ENCODE measurements at places on chromosomes 12 and 14.
A peak's percentile ranks its signal among the peaks of the same experiment; 100 is the strongest.

GRCh38 chr12:49793620-49794019 is 34.6 kb downstream of the NCKAP5L start:
- DNase-seq = no peak

- no peak for DNase-seq
These were observed 878 bp upstream of the R3HDM2 start for GRCh38 chr12:57431654-57432188.

DNA sequence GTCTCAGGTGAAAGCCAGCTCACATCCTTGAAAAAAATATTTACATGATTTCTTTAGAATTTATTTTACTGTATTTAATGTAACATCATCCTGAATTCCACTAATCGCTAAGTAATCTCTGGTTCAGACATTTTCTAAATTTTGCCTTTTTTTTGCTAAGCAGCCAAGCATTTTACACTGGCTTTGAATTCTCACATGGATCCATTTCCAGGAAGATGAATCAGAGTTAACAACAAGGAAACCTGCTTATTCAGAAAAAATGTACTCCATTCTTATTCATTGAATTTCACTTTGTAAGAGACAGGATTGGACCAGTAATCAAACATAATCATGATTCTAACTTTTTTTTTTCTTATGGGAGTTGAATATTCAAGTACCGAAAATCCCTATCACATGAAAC is 1785.1 kb upstream of the FLRT2 start:
- no peak for DNase-seq

GRCh38 chr14:99274346-99275221 is 2.6 kb upstream of the BCL11B start:
- peak; percentile 52 for DNase-seq

DNA sequence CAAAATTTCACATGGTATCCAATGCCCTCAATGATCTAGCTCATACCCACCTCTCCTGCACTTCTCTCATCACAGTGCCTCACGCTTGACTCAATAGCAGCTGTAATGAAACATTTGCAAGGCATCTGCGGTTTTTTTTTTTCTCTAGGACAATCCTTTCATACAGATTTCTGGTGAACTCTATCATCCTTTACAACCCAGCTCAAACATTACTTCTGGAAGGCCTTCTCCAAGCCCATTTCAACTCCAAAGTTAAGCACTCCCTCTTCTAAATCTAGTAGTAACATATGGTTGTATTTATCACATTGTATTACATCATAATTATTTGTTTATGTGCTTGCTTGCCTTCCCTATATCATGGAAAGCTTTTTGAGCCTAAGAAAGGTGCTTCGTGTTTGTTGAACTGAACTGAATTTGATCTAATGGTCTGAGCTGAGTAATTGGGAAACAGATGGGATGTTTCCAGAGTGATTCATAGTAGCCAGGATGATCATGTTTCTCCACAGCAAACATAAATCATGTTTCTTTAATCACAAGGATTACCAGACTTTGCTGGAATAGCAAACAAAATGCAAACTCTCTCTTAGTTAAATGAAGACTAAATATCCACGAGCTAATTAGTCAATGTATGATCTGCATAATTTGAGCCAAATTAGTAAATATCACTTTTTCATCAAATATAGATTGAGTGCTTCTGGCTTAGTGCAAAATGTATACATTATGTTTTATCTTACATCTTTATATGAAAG is 14.3 kb downstream of the CFL2 start:
- DNase-seq = no peak

GRCh38 chr14:89848165-89848564 is 106.4 kb downstream of the EFCAB11 start:
- no peak for DNase-seq

GRCh38 chr12:67472539-67472938 is 176.0 kb upstream of the DYRK2 start:
- no peak for DNase-seq

DNA sequence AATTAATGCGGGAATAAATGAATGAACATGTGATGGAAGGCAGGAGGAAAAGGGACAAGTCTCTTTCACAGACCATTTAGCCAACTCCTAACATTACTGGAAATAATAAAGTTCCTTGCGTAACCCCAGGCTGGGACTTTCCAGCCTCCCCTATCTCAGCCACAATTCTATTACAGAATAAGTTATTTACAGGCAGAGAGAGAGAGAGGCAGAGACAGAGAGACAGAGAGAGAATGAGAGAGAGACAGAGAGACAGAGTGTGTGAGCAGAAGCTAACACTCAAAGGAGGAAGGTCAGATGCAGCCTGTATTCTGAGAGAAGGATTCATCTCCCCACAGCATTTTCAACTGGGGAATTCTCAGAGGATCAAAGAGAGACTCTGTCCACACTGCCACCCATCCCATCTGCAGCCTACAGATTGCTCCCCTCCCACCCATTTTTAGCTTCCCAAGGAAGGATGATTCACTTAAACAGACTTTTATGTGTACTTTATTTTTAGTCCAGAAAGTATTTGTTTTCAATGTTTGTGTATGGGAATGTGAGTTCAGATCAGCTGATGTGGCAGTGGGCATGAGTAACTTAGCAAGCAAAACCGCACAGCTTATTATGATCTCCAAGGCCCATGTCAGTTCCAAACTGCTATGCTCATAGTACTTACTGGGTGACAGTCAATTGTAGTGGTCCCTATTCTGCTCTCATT is 165.7 kb downstream of the CAND1 start:
- peak; percentile 38 for DNase-seq

DNA sequence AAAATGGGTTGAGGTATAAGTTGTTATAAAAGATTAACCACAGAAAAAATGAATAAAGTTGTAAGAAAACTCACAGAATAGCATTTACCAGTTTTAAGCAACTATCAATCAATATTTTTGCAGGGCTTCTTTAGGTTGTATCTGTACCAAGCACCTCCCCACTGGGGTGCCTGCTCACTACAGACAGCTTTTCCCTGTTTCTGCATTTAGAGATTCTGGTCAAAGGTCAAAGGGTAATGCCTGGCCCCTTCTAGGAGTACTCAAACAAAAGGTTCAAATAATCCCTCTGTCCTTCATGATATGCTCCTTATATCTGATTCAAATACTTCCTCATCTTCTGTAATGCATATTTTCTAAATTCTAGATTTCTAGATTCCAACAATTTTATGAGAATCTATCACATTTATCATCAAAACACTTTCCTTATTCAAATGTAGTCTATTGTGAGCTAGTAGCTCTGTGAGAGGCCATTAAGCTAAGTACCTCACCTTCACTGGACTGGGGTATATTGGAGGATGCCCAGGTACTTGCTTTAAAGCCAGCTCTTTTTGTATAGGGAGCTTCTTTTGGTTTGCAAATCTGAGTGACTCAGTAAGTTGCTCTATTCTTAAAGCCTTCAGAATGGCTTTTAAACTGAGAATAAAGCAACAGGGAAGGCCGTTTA is 120.7 kb upstream of the PTPRB start:
- no peak for DNase-seq
